COR-L47 (cell line): ENCODE measurements at places on chromosomes 13 and 19.

DNA sequence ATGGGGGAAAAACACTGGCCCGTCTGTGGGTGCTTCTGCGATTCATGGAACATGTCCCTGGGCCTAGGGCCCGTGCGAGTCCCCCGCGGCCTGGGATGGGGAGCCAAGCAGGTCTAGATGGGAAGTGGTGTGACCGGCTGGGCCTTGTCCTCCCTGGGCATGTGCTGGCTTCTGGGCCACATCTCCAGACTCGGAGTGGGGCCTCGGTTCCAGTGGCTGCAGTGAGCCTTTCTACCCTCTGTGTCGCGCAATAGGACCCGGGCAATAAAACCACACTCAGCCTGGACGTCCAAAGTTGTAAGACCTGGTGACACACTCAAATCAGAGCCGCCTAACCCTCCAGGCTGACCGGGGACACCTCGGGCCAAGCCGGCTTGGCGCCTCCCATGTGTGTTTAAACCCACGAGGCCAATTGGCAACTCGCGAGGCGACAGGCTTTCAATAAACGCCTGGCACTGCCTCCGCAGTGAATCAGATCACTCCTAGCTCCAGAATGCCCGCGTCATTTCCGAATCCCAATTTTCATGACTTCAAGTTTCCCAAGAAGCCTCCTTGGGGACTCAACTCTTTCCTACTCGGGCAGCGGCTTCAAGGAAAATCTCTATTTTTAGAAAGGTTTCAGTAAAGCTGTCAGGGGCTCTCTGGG lies 57.3 kb downstream of the KLF2 start:
- no peak for DNase-seq

DNA sequence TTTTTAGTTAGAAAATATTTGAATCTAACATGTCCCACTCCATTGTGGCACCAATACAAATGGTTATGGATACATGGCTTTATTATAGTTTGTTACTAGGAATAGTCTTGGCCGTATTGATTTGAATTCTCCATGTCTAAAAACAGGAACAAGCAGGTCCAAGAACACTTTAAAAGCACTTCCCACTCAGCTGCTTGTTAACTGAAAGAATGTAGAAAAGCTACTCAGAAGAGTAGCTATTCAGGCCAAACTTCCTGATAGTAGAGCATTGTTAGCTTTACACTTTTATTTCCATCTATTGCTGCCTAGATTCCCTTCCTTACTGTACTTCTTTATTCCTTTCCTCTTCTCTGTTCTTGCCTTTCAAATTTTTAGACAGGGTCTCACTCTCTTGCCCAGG lies 6.9 kb downstream of the PIBF1 start:
- no peak for DNase-seq

GRCh38 chr19:39671739-39672363 lies 16.1 kb downstream of the LGALS16 start:
- peak; percentile 41 for DNase-seq

- DNase-seq, result no peak
These were observed 18.2 kb downstream of the SIN3B start for GRCh38 chr19:16847430-16847829.

- peak; percentile 58 for DNase-seq
These were observed 24.9 kb downstream of the ARHGEF7 start for GRCh38 chr13:111139873-111140561.

DNA sequence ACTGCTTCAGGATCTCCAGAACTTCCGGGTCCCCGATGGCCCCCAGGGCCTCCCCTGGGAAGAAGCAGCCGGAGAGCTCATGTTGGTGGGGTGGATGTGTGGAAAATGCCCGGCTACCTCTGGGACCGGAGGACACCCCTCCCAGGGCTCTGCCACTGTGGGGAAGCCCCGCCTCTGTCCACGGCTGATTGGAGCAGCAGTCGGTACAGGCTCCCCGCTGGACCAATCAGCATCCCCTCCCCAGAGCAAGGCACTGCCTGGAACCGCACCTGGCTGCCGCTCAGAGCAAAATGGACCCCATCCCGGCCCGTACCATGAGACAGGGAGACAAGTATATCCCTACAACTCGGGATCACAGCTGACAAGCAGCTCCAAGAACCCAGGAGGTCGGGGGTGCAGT lies 6.4 kb downstream of the DOHH start:
- DNase-seq, result no peak

DNA sequence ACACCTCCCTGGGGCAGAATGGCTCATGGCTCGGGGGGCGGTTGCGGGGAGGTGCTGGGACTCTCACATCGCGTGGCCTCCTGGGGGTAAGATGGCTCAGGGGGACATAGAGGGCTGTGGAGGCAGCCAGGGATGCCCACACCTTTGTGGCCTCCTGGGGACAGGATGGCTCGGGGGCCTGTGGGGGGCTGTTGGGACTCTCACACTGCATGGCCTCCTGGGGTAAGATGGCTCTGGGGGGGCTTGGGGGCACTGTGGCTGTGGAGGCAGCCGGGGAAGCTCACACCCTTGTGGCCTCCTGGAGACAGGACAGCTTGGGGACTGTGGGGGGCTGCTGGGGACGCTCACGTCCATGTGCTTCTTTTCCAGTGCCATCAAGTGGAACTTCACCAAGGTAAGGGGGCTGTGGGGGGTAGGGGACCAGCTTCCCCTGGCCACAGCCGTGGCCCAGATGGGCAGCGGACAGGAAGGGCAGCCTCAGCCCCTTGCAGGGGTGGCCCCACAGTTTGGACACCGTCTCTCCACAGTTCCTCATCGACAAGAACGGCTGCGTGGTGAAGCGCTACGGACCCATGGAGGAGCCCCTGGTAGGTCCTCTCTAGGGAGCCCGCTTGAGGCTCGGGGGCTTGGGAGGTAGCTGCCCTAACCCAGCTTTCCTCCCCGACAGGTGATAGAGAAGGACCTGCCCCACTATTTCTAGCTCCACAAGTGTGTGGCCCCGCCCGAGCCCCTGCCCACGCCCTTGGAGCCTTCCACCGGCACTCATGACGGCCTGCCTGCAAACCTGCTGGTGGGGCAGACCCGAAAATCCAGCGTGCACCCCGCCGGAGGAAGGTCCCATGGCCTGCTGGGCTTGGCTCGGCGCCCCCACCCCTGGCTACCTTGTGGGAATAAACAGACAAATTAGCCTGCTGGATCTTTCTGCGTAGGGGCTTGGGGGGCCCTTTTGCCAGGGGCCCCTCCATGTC lies 2.4 kb downstream of the GPX4 start:
- DNase-seq, result no peak

DNA sequence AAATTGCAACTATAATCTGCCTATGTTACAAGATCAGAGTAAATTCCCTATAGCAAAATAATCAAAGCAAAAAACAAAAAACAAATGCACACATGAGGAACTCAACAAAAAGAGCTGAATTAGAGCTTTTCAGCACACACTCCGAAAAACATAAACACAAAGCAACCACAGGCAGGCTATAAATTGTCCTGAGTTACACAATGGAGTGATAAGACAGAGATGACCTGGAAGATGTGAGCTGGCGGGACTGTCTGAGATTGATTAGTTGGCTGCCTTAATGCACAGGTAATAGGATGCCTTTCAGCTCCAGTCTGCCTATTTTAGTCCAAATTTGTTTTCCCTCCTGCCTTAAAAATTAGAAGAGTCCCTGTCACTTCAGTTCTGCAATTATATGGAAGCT lies 159.0 kb upstream of the FNDC3A start:
- DNase-seq, result no peak

- no peak for DNase-seq
These were observed 11.6 kb upstream of the SUCLA2 start for GRCh38 chr13:48012668-48013067.

DNA sequence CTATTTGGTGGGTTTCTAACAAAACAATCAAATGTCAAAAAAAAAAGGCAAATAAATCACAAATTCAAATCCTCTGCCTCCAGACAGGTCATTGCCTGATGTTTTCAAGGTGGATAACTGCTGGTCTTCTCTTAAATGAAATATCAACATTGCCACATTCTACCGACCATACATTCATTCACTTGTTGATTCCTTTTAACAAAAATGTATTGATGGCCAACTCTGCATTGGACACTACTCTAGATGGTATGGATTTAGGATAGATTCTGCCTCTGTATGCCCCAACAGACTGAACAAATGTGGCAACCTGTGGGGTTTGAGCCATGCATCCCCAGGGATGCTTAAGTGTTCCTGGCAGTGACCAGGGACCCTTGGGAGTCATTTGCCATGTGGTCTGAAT lies 87.6 kb upstream of the STK24 start:
- no peak for DNase-seq

GRCh38 chr19:49552749-49553148 lies 24.9 kb downstream of the RCN3 start:
- DNase-seq, result no peak

GRCh38 chr19:39246951-39247669 lies 1.5 kb downstream of the IFNL4 start:
- DNase-seq, result no peak

DNA sequence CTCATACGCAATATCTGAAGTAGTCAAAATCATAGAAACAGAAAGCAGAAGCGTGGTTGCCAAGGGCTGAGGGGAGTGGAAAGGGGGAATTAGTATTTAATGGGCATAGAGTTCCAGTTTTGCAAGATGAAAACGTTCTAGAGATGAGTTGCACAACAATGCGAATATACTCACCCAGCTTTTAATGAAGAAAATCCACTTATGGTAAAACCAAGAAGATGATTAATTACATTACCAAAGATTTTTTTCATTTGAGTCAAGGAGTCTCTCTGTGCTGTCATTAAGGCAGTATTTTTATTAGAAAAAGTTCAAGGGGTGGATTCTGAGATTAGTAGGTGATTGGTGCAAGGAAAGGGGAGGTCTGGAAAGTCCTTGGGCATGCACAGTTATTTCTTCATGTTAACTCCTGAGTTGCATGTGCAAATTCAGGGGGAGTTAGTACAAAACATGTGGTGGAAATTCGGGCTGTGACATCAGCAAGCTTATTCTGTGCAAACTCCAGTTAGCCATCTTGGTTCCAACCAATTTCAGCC lies 6.9 kb upstream of the CBY2 start:
- no peak for DNase-seq

- no peak for DNase-seq
These were observed 46.5 kb upstream of the RAP2A start for GRCh38 chr13:97387485-97387839.

GRCh38 chr13:111043575-111043982 lies 71.5 kb upstream of the ARHGEF7 start:
- no peak for DNase-seq

DNA sequence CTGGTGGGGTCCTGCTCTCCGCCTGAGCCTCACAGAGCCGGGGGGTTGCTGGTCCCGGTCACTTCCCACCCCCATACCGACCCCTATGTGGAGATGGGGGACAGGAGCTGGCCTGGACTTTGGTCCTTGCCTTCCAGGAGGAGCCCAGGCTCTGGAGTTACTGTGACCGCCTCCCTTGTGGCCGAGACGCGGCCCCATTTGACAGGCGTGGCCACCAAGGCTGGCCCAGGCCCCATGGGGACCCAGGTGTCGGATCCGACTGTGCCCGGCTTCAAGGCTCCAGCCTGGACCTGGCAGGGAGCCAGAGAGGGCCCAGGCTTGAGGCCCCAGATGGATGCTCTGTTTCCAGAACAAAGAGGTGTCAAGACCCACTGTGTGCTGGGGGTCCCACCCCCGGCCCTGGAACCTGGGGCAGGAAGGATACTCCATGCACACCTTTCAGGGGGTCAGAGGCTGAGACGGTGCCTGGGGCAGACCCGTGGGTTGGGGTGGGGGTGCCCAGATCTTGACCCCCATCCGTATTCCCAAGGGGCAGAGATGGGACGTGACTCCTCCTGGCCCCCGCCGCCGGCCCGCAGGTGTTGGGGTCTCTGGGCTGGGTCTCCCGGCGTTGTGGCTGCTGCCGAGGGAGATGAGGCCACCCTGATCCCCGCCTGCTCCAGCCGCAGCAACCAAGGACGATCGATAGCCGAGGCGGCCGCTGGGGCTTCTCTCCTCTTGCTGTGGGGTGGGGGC lies 47.8 kb upstream of the TCF3 start:
- DNase-seq, result no peak

- DNase-seq, result no peak
These were observed 138.2 kb downstream of the SLC7A1 start for GRCh38 chr13:29457299-29457698.

GRCh38 chr13:98222081-98222554 lies 45.0 kb upstream of the RNF113B start:
- DNase-seq, result no peak

DNA sequence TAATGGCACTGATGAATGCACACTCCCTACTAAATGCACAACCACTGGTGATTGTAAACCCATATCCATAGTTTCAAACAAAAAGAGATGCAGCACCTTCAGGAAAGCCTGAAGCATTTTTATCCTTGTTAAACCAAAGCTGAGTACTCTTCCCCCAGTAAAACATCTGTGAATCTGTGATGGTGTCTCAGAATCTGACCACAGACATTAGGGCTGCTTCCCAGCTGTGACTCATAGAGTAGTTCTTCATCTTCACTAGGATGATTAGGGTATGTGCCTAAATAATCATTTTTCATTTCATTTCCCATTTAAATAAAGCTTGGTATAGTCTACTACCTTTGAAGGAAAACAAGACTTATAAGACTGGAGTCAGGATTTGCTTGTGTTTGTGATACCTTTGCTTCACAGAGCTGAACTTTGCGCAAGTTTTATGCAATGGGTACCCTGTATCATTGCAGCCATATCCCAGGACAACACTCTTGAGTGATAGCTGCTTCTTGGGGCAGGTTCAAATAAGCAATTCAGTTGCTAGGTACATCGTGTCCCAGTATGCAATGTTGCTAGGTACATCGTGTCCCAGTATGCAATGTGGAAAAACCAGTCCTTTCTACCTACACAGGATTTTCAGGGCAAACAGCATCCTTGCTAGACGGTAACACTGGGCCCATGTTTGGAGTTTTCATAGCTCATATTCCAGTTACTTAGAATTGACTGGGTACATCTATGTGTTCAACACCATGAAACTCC lies 277.1 kb downstream of the IRS2 start:
- DNase-seq, result no peak

DNA sequence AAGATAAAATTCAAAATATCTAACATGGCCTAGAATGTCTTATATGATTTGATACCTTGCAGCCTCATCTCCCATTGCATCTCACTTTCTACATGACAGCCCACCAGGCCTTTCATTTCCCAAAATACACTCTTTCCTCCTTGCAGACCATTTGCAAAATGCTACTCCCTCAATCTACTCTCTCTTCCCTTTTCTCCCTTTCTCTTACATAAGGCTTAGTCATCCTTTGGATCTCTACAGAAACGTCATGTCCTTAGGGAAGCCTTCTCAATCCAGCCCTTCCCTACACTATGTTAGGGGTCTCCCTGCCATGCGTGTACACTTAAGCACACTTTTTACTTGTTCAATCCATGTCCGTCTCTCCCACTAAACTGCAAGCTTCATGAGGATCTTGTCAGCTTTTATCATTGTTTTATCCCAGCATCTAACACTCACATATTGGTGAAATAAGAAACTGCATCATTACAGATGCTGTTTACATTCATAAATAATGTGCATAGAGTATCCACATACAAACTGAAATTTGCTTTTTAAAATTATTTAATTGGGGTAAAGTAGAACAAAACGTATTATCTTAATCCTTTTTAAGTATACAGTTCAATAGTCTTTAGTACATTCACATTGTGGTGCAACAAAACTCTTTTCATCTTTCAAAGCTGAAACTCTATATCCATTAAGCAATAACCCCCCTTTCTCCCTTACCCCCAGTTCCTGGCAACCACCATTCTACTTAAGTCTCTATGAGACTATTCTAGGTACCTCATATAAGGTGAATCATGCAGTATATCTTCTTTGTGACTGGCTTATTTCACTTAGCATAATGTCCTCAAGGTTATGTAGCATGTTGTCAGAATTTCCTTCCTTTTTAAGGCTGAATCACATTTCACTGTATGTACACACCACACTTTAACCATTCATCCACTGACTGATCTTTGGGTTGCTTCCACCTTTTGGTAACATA lies 11.5 kb upstream of the WBP4 start:
- DNase-seq, result no peak

- no peak for DNase-seq
These were observed 39.1 kb downstream of the ACTN4 start for GRCh38 chr19:38686530-38686888.
